ENCODE measurements at places on chromosomes 6 and 20.
A peak's percentile ranks its signal among the peaks of the same experiment; 100 is the strongest.

GRCh38 chr6:43082806-43083655 is 6.9 kb downstream of the PTK7 start:
- no peak for DNase-seq

GRCh38 chr6:33568826-33569570 is 11.1 kb downstream of the BAK1 start:
- DNase-seq, result no peak

- no peak for DNase-seq
Measured at GRCh38 chr6:166697113-166697512, 70.1 kb upstream of the RPS6KA2 start.

DNA sequence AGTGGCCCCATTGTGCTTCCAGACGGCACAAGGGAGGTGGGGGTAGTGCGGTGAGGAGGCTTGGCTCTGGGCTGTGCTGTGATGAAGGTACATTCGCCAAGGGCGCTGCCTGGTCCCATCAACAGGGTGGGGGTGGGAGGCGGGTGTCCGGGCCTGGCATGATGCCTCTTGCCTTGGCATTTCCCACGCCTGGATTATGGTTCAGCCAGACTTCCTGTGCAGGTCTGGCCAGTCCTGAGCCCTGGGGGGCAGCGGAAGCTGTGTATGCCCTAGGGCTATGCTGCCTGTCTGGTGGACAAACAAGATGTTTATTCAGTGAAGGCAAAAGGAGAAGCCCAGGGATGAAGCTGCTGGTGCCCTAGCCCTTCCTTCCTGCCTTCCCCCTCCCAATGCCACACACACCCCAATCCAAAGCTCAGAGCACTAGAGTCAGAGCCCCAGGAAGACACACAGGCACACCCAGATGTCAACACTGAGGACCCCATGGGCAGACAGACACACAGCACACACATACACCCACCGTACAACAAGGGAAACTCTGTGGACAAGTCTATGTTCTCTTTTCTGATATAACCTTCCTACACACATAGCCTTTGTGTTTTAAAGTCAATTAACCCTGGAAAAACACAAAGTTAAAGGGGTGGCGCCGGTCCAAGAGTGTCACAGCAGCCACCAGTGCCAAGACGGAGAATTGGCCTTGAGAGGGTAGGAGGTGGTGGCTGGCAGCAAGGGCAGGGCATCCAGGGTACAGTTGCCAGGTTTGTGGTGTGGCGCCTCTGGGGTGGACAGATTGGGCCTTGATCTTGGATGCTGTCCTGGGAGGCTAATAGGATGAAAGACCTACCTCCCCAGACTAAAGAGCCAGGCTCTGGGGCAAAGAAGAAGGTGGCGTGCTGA is 54.7 kb upstream of the SAYSD1 start:
- no peak for DNase-seq

DNA sequence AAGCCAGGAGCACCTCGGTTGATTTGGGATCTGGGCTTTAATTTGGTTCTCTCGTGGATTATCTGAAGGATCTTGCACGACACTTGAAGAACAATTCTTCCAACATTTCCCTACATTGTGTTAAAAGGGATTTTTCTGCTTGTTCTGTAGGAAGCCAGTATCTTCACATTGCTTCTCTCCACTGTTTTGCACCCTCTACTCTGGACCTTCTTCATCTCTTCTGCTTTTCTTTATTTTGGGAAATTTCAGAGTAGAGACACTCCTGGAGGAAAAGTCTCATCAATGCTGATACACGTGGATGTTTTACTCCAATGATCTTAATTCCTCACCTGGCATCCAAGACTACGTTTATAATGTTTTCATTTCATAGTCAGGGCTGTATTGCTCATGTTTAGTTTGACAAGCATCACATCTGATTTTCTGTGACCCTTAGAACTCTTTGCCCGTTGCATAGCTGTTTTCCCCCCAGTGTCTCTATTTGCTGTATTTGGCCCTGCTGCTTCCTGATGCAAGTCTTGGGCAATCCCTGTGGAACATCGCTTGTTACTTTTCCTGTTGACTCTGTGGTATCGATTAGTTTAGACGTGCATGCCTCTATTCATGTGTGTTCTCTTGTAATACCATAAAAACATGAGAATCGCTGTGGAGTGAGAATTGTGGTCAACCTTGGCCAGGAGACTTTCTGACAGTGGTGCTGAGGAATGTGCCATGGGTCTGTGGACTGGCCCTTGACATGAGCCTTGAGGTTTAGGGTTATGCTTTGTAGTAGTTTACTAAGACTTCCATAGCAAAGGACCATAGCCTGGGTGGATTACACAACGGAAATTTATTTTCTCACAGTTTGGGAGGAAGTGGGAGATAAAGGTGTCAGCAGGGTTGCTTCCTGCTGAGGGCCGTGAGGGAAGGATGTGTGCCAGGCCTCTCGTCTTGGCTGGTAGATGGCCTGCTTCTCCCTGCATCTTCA is 12.5 kb downstream of the PLCB1 start:
- DNase-seq, result no peak

DNA sequence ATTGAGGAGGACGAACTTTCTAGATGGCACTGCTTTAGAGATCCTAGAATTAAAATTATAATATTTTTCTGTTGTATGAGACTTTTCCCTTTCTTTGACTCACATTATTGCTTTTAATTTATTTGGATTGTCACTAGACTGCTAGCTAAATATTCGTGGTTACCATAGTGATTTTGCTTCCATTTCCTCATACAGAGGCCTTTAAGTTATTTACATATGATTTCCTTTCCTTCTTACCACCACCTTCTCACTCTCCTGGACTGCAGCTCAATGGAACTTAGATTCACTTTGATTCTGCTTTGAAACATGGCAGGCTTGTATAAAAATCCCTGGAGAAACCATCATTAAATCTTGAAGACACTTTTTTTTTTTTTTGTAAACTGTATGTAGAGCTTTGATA is 222.9 kb downstream of the LAMA2 start:
- DNase-seq, result no peak

GRCh38 chr6:169345146-169345545 is 91.5 kb upstream of the THBS2 start:
- no peak for DNase-seq

DNA sequence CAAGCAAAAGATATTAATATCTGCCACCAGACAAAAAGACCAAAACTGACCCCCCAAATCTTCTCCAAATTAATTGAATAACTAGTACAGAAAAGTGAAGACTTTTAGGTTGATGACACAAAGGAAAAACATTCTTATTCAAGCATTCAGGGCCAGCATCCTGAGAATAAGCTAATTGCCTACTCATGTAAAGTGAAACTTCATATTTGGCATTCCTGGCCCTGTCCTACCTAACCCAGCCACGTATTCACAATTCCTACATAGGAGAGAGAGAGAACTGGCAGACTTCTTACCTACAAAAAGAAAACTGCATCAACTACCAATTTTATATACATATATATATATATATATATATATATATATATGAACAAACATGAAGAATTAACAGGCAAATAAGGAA is 4.9 kb upstream of the ASCC3 start:
- no peak for DNase-seq

- DNase-seq, result no peak
Measured at GRCh38 chr20:41609474-41609873, 8.7 kb downstream of the CHD6 start.

DNA sequence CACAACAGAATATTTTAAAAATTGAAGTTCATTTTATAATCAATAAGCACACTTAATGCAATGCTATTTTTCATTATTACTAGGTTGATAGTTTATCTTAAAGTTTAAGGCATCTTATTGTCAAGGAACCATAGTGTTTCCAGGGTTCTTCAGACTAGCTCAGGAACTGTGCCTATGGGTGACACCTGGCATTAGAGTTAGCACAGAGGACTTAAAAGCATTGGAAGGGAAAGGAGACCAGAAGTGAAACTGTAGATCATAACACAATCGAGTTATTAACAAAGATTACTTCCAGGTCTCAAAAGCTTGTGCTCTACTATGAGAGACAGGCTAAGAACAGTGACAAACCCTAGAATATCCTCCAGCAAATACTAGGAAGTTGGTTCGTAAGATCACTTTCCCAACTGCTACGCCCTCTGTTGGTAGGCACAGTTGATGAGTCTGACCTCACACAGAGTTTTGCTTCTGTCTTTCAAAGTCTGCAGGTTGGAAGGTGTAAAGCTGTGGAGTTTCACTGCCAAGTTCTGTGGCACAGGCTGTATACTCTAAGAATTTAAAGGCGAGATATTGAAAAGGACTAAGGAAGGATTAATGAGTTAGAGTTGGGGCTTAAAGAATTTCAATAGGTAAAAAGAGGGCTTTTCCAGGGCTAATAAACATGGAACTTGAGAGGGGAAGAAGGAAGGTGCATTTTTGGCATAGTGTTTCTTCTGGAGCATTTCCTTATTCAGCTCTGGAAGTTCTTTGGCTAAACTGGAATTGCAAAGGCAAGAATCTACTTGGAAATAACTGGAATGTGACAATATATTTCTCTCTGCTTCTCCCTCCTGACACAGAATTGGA is 531.3 kb upstream of the JAG1 start:
- no peak for DNase-seq

DNA sequence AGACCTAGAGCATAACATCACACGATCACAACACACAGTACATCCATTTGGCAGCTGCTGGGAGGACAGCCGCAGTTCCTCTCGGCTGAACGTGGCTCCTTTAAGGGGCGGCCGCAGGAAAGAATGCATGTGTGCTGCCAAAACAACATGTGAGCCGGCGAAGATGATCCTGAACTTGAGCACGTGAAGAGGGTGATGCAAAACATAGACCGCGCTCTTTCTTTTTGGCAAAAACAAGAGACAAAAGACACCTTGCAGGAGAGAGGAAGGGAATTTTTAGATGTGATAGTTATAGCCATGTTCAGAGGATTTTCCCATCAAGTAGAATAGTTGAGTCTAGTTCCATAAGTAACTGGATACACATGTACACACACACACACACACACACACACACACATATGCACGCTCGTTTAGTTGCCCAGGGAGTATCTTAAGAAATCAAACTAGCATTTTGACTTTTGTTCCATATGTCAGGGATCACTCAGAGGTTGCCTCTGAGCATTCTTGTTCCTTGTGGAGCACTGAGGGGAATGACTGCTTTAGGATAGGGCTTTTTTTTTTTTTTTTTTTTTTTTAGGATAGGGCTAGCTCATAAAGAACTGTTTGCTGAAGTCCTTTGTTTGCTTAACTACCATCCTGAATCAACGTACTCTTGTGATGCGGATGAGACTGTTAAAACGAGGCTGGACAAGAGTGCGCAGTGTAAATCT is 21.7 kb upstream of the RANBP9 start:
- no peak for DNase-seq

- DNase-seq, result no peak
Measured at GRCh38 chr6:148175550-148176188, 167.0 kb upstream of the SASH1 start.

GRCh38 chr6:169791721-169792131 is 40.3 kb downstream of the ERMARD start:
- DNase-seq, result no peak

DNA sequence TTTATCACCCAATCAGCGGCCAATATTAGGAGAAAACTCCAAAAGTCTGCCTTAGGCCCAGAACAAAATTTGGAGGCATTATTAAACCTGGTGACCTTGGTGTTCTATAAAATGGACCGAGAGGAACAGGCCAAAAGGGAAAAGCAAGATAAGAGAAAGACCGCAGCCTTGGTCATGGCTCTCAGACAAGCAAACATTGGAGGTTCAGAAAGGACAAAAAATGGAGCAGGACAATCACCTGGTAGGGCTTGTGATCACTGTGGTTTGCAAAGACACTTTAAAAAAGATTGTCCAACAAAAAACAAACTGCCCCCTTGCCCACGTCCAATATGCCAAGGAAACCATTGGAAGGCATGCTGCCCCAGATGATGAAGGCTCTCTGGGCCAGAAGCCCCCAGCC is 31.2 kb downstream of the CEP85L start:
- no peak for DNase-seq

GRCh38 chr20:40584130-40584809 is 104.8 kb downstream of the MAFB start:
- no peak for DNase-seq

DNA sequence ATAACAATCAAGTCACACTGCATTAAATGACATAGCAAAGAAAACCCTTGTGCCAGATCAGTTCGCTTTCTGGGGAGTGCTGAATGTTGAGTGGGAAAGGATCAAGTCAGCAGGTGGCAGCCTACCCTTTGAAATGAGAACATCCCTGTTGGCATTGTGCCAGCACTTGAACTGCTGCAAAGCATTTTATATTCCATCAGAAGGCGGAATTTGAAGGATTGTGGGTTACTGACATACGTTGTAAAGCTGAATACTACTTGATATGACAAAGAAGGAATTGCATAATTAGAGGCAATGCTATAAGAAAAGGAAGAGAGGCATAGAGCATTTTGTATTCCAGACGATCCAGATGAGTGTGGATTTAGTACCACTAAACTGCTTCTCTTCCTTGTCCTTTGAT is 26.5 kb downstream of the BCKDHB start:
- DNase-seq, result peak; percentile 23

- no peak for DNase-seq
Measured at GRCh38 chr6:48628316-48628715, 517.3 kb upstream of the PTCHD4 start.

DNA sequence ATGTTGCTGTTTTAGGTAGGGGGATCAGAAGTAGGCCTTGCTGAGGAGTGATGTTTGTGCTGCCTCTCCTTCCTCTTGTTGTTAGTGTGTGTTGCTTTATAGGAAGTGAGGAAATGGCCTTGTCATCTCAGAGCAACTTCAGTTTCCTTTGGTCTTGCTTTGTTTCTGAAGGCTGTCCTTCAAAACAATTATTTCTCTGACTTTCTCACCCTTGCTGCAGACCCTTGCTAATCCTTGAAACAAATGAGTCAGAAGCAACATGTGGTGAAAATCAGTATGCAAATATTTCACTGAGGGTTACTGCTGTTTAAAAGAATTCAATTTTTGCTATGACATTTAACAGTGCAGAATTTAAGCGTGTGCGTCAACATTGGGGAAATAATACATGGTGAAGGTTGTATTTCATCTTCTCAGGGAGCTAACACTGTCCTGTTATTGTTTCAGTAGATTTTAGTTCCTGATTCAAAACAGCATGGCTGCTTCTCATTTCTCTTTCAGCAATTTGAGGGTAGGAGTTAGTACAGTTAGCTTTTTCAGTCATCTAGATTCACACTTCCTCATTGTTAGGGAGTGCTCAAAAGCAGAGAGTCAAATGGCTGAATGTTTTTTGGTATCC is 13.8 kb downstream of the RNF144B start:
- no peak for DNase-seq

GRCh38 chr6:170485159-170485558 is 67.9 kb downstream of the PSMB1 start:
- DNase-seq, result no peak

DNA sequence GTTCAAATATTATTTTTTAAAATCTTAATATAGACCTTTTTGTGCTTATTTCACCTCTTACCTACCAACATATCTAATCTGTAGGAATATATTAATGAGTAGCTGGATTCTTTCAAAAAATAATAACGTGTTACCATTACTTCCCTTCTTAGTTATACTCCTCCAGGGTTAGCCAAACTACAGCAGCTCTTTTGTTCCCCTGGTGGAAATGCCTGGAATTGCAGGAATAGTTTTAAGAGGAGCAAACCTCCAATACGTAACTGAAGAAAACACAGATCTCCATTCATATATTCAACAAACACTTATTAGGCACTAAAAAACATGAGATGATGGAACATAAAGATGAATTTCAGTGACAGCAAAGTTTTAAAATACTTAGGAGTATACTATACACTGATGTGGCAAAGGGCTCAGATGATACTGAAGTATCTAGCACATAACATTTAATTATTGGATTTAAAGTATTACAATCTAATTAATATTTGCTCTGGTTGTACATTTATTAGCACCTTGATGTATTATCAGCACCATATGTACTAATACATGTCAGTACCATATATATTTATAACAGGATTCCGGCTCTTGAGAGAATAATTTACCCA is 78.3 kb downstream of the TBX18 start:
- no peak for DNase-seq

Measured in C1 segment of cervical spinal cord (tissue), 14 donors.